ENCODE measurements at places on chromosomes 13 and 19.

DNA sequence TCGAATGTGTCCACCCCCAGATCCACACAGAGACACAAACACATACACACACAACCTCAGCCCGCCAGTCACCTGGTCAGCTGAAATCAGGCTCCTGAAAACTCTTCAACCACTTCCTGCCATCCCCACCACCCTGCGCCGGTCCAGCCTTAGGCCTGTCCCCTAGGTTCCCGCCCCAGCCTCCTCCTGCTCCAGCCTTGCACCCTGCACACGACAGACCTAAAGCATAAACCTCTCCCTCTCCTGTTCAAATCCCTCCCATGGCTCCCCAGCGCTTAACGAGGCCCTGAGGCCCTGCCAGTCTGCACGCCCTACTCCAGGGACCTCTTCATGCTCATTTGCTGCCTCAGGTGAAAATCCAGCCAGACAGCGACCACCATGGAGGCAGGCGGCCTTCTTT, 7.1 kb downstream of the PNMA8B start:
- DNase-seq: no peak

DNA sequence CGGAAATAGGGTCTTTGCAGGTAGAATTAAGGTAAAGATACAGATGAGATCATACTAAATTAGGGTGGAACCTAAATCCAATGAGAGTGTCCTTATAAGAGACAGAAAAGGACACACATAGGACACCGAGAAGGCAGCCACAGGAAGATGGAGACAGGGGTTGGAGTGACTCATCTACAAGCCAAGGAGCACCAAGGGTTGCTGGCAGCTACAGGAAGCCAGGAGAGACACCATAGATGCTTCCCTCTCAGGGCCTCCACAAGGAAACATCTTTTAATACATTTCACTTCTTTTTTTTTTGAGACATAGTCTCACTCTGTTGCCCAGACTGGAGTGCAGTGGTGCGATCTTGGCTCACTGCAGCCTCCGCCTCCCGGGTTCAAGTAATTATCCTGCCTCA, 10.1 kb downstream of the TMEM143 start:
- DNase-seq: no peak

DNA sequence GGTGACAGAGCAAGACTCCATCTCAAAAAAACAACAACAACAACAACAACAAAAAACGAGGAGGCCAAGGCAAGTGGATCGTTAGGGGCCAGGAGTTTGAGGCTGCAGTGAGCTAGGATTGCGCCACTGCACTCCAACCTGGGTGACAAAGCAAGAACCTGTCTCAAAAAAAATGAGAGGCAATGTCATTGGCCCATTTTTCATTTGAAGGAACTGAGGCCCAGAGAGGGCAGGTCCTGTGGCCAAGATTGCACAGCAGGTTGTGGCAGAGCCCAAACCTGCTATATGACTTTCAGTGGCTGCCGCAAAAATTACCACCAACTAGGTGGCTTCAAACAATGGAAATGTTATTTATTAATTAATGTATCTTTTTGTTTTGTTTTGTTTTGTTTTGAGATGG, 5.5 kb downstream of the PIK3R2 start:
- no peak for DNase-seq

DNA sequence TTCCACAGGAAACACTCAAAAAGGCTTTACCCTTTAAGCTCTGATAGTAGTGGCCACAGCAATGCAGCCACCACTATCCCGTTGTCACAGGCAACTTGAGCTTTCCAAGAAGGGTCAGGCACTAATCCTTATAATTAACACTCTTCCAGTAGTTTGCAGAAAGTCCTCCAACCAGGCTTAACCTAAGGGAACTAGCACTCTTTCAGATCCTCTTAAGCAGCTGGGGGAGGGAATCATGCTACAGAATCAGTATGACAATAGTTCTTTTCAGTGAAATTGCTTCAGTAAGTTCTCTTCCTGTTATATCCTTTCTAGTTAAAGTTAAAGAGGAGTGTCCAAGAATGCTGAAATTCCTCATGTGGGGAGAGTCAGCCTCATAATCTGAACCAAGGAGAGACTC, 82.2 kb downstream of the TNFSF11 start:
- no peak for DNase-seq

GRCh38 chr13:101178406-101178805, 237.9 kb downstream of the NALCN start:
- no peak for DNase-seq

DNA sequence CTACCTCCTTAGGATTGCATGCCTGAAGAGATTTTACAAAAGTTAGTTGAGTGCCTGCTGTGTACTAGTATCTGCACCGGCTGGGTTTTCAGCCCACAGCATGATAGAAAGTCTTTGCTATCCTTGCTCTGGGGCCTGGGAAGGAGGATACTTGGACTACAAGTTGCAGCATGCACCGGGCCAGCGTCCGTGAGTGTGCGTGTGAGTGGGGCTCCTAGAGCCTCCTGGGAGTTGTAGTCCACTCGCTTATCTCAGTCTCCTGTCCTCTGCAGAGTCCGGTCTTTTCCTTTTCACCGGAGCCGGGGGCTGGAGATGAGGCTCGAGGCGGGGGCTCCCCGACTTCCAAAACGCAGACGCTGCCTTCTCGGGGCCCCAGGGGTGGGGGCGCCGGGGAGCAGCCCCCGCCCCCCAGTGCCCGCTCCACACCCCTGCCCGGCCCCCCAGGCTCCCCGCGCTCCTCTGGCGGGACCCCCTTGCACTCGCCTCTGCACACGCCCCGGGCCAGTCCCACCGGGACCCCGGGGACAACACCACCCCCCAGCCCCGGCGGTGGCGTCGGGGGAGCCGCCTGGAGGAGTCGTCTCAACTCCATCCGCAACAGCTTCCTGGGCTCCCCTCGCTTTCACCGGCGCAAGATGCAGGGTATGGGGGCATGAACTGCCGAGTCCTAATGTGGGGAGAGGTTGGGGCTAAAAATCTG, 20.6 kb downstream of the BRSK1 start:
- no peak for DNase-seq

DNA sequence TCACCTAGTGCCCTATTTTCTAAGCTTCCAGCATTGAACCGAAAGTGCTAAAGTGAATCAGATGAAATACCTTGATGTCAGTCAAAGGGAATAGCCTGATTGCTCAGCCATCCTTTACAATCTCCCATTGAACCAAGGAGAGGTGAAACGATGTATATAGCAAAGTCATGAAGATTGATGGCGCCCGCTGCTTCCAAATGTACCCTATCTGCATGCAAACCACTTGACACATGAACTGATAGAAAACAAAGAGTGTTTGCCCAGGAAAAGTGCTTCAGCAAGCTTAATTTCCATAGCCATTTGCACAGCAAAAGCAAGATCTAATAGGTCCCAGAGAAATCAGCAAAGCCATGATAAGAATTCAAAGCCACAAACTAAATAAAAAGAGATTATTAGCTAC, 624.9 kb upstream of the PCDH9 start:
- no peak for DNase-seq

GRCh38 chr13:100597253-100597652, 8.7 kb upstream of the GGACT start:
- no peak for DNase-seq

DNA sequence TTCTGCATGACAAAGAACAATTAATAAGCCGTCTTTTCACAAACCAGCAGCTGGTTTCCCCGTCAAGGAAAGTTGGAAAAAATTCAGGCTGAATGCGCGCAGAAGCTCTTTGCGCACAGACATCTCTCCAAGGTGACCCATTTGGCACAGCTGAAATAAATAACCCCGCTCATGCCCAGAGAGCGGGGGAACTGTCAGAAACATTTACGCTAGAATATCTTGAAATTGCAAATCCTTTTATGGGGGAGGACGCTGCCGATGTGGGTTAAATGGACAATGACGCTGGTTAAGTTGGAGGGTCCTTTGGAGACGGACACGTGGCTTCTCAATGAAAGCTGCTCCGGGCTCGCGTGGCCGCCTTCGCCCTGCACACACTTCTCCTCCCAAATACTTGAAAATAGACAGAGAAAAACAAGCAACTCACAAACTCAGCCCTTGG, 30.6 kb downstream of the GSX1 start:
- no peak for DNase-seq

- DNase-seq: no peak
Observed at GRCh38 chr19:24071078-24071477, 15.9 kb upstream of the ZNF254 start.

DNA sequence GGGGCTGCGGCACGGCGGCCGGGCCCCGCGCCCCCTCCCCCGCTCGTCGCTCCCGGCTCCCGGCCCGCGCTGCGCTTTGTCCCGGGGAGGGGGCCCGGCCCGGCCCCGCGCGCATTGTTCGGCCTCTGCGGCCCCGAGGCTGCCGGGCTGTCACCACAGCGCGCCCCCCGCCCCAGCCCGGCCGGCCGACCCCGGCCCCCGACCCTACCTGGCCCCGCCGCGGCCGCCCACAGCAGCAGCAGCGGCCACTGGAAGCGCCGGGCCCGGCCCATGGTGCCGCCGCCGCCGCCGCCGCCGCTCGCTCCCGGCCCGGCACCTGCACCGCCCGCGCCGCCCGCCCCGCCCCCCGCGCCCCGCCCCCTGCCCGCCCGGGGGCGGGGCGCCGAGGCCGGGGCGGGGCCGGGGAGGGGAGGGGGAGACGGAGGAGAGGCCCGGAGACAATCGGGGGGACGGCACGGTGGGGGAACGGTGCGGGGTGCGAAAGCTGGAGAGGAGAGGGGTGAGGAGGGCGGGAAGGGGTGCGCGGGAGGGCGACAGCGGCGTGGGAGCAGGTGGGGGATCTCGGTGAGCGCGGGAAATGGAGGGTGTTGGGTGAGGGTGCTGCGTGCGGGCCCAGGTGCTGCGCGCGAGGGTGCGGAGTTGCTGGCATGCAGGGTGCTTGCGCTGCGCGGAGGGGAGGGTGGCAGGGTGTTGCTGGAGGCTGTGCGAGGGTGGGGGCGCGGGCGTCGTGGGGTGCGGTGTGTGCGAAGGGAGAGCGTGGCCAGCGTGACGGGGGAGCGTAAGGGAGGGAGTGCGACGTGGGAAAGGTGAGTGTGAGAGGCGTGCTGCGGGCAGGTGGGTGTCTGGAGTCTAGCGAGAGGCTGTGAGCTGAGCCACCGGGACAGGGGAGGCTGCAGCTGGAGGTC, at the start of gene CADM4:
TSS of gene CADM4 (minus strand) at position 332 of the 905 bp plus-strand sequence. CDS start at position 272, 60 bp downstream.
- DNase-seq: peak; percentile 42

GRCh38 chr19:35931874-35932202, 4.3 kb upstream of the LRFN3 start:
- DNase-seq: no peak

DNA sequence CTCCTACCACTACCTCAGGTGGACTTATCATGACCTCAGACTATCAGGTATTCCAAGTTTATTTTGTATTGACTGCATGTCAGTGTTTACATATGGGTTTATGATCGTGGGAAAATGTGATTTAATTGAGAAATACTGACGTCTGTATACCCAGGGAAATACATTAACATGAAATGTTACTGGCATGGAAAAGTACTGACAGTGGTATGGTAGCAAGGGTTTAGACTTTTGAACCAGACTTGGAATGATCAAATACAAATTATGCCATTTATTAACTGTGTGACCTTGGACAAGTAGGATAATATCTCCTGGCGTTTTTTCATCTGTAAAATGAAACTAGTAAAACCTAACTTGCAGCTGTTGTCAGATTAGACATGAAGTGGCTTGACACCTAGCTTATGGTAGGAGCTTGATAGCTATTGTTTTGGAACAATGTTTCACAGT, 147.7 kb downstream of the CDK8 start:
- no peak for DNase-seq

GRCh38 chr19:47428177-47428894, 9.0 kb upstream of the MEIS3 start:
- peak; percentile 81 for DNase-seq

DNA sequence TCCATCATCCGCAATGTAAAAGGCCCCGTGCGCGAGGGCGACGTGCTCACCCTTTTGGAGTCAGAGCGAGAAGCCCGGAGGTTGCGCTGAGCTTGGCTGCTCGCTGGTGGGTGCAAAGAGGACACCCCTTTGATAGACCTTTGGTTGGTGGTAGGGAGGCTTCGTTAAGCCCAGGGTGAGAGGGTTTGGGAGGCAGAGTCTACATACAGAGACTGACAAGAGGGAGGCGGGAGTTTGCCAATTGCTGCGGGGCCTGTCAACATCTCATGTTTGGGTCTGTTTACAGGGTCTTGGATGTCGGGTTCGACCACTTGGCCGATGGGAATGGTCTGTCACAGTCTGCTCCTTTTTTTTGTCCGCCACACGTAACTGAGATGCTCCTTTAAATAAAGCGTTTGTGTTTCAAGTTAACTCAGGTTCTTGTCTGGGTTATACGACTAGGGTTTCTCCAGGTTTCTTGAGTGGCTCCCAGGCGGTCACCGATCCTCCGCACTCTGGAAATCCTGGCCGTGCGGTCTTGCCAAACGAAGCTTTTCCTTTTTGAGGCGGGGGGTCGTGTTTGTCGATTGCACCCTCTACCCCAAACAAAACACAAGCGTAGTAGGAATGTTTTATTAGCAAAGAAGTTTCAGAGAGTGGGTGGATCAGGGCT, 816 bp downstream of the RPS28 start:
- DNase-seq: no peak

- no peak for DNase-seq
Observed at GRCh38 chr13:58960888-58961287, 1202.8 kb downstream of the DIAPH3 start.

DNA sequence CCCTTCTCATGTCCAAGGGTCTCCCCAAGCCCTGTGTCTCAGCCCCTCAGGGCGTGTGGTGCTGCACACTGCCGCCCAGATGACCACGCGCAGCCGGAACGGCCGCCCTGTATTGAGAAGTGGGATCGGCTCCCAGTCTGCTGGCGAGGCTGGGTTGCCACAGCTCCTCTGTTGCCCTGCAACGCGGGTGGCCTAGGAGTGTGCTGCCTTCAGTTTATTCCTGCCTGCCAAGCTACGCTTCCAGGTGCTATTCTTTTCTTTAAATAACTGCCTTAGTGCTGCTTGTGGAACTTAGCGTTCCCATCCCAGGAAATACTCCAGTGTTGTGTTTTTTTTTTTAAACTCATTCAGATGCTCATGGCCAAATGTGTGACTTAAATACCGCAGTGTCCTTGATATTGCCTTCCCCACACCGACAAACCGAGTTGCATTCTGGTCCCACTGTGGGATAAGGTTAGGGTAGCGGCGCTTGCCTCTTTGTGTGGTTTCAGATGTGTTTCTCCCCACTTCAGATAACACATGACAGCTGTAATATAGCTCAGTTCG, 16.6 kb downstream of the ACTN4 start:
- DNase-seq: no peak

- no peak for DNase-seq
Observed at GRCh38 chr13:41295973-41296372, 15.1 kb upstream of the NAA16 start.

DNA sequence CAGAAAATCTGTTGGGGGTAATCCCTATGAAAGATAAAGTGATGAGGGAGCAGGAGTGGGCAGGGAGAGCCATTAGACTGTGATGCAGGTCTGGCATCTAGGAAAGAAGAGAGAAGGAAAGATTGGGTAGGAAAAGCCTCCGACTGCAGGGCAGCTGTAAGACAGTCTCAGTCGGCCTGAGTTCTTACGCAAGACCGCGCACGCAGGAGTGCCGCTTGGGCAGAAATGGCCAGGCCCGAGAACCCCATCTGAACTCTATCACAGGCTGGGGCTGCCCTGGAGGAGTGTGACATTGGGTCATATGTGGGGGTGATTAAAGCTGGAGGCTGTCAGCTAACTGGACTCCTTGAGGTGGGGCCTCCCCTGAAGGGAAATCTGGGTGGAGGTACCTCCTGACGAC, 13.9 kb upstream of the FBXL3 start:
- DNase-seq: no peak

Data from activated CD4-positive, alpha-beta T cell treated with anti-CD3 and anti-CD28 coated beads, Interleukin-2, amount 50 U/mL, for 4 hours (primary cell).